ENCODE measurements at places on chromosomes 2 and 18.

DNA sequence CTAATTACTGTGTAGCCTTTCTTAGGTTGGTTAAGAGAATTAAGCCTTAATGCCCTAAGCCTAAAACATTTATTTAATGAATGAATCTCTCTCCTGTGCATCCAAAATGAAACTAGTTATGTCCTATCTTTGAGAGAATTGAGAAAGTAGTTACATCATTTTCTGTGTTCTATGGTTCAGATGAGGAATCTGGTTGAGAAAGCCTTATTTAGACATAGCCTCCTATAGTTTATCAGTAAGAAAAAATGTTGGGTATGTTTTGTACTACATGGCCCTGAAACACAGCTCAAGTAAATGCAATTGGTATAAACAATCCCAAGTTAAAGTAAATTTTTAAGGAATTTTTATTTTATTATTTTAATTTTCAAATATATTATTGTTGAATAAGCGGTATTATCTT is 25.9 kb upstream of the RAMP1 start:
- DNase-seq = no peak

DNA sequence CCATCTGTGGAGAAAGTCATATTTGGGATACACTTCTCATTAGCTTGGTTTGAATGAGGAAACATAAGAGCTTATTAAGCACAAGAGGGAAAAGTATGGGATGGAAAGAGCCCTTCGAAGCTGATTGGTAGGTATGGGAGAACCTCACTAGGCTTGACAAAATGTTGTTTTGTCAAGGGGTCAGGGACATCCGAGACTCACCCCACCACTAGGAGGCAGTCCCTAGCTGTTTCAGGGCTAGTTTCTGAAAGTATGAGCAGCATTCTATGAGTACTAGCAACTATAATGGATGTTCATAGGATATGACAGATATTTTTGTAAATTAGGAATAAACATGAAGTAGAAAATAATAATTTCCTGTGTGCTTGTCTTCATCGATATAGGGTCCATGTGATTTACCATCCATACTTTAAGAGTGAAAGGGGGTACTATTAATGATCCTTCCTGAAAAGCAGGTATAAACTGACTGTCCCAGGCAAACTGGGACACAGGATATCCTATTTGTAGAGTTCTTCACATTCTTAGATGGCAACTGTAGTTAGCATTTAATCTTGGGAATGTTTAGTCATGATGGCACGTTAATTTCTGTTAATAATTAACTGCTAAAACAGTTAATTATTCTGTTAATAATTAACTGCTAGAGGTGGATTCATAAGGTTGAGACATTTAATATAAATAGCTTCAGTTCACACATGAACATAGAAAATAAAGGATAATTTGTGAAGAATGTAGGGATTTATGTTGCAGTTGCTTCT is 28.4 kb downstream of the OTX1 start:
- DNase-seq = no peak

DNA sequence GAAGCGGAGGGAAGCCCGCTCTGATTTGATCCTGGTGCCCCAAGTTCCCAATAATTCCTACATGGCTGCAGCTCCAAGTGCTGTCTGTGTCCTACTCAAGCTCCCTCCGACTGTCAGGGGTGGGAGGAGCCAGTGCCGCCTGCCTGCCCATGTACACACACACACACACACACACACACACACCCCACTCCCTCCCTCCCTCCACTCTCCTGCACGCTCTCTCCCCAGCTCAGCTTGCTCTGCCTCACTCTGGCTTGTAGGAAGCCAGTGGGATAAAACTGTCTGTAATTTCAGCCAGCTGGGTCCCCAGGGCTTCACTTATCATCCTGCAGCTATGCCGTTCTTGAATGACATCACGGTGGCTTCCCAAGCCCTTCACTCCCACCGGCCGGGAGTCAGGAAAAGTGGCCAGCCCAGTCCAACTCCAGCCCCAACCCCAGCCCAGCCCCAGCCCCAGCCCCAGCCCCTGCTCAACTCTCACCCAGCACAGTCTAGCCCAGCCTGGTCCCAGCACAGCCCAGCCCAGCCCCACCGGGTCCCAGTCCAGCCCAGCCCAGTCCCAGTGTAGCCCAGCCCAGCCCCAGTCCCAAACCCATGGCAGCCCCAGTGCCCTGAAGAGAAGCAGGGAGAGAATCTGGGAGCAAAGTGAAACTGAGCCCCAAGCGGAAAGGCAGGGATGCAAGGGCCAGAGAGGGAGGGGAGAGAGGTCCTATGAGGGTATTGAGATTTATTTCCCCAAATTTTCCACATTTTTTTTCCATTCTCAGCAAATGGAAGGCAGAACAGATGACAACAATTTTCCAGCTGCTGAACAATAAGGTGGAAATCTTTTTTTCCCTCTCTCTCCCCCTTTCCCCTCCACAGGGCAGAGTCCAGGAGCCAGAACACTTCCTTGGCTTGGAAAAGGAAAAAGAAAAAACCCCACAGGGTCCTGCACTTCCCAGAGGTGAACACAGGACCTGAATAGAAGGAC is 144.0 kb downstream of the TNS1 start:
- DNase-seq = no peak

DNA sequence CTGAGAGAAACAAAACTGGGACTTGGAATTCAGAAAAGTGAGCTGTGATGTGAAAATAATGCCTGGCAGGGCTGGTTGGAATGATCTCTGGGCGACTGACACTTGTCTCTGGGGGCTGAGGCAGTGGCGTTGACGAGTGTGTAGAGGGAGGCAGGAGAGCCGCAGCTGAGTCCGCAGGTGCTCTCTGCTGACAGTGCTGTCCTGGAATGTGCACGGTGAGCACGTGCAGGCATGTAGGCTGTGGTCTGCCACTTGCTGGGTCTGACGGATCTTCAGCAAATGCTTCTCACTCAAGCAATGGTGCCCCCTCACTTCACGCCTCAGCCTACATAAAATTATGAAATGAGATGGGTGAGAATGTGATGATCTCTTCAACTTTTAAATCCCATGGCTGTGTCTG is 38.5 kb upstream of the ATP9B start:
- DNase-seq = no peak

GRCh38 chr2:124080281-124081153 is 55.4 kb downstream of the CNTNAP5 start:
- no peak for DNase-seq
